ENCODE measurements at places on chromosomes 1 and 21.
A peak's percentile ranks its signal among the peaks of the same experiment; 100 is the strongest.

DNA sequence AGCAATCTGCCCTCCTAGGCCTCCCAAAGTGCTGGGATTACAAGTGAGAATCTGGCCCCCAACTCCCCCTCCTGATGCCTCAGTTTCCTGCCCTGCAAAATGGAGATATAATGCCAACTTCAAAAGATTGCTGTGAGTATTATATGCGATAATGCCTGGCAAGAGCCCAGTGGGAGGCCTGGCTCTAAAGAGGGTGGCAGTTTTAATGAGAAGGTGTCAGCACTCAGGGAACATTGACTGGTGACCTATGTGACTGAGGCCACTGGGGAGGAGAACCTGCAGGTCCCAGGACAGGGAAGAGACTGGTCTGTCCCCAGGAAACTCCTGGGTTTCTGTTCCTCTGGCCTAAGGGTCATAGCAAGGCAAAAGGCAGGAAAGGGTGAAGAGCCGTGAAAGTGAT, 11.0 kb downstream of the HSPG2 start:
- no peak for DNase-seq

DNA sequence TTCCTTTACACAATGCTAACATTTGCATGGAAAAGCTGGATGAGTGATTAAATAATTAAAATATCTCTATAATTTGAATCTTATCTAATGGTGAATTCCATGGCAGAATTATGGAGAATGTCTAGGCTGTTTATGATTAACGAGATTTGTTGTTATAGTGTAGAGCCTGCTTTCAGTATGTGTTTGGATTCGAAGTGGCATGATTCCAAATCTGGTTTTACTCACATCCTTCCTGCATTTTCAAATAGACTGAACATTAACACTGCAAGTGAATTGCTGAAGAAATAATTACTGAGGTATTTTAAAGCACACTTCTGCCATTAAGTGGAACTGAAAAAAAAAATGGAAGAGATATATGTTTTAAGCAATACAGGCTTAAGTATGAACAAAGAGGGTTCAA, 5.1 kb upstream of the NEK7 start:
- no peak for DNase-seq

GRCh38 chr1:230430499-230430898, 4.4 kb upstream of the PGBD5 start:
- no peak for DNase-seq

GRCh38 chr1:236511735-236512418, 11.9 kb upstream of the LGALS8 start:
- DNase-seq, result no peak

DNA sequence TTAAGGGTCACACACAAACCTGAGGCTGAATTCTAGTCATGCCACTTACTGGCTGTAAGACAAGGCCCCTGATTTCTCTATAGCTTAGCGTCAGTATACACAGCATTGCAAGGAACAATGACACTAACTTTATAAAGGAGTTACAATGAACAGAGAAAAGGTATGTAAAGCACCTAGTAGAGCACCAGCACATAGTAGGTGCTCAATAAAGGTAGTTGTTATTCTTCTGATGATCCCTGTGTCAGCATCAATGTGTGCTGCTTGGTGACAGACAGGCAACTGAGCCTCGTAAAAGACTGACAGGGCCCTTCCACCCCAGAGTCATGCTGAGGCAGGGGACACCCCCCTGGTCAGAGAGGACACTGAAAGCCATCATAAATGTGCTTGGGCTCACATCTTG, 43.2 kb downstream of the GRHL3 start:
- DNase-seq, result no peak

DNA sequence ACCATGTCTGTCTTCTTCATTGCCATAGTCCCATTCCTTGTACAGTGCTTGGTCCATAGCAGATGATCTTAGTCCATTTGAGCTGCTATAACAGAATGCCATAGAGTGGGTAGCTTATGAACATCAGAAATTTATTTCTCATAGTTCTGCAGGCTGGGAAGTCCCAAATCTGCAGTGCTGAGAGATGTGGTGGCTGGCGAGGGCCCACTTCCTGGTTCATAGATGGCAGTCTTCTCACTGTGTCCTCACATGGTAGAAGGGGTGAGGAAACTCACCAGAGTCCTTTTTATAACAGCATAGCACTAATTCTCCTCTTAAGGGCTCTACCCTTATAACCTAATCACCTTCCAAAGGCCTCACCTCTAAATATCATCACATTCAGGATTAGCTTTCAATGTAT, 23.1 kb upstream of the RAP1A start:
- no peak for DNase-seq

DNA sequence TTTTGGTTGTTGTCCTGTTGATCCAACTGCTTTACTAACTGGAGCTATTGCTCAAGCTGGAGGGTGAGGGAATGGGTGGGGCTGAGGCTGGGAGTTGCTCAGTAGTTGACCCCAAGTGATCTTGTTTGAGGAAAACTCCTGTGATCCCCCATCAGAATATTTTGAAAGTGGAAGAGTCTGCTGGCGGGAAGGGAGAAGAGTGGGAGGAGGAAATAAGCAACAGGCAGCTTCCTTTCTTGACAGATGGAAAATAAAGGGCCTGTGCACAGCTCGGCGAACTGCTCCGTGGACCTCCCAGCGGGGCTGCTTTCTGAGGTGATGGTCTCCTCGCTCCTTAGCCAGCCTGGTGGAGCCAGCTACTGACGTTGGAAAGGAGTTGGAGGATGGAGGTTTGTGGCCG, 199.1 kb upstream of the LMO4 start:
- DNase-seq, result no peak

DNA sequence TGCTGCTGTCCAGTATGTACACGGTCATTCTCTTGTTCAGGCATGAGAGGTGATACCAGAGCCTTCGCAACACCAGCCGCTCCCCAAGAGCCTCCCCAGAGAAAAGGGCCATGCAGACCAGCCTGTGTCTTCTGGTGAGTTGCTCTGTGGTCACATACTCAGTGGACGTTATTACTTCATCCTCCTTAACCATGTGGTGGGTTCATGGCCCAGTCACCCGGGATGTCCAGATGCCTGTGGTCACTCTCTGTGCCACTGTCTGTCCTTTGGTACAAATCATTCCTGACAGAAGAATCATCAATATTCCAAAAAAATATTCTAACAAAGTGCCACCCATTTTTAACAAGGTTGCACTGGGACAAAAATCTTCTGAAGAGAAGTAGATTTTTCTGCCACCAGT, 8.8 kb upstream of the ZNF124 start:
- DNase-seq, result no peak

DNA sequence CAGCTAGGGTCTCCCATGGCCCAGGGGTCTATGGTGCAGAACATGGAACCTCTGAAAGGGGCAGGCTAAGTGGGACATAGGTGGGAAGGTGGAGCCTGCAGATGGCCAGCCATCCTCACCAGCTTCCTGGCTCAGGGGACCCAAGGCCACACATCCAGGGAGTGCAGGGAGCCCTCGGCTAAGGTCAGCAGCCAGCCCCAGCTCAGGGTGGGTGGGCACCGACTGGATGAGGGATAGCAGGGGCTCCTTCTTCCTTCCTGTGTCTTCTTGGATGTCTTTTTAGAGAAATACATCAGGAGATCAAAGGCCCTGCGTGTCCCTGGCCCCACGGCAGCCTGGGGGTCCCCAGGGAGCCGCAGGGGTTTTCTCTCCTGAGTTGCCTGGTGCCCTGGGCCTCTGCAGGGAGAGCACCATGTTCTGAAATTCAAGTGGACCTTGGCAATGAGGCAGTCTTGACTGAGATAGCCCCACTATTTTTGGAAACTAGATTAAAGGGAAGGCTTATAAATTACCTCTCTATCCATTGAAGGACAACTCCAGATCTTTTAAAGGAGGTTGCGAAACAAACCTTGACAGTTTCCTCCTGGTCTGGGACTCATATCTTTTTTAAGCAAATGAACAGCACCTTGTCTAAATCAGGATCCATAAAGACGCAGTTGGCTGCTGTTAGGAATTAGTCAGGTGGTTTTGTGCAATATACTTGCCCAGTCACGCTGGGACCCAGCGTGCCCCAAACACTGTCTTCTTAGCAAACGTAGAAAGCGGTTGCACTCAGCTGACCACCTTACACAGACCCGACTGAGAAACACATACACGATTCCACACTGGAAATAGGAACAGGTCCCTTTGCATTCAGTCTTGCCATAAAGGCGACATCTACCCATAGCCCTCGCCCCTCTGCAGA, 242.3 kb downstream of the TOMM20 start:
- no peak for DNase-seq

GRCh38 chr1:55916481-55916880, 662.9 kb downstream of the PLPP3 start:
- DNase-seq, result no peak

DNA sequence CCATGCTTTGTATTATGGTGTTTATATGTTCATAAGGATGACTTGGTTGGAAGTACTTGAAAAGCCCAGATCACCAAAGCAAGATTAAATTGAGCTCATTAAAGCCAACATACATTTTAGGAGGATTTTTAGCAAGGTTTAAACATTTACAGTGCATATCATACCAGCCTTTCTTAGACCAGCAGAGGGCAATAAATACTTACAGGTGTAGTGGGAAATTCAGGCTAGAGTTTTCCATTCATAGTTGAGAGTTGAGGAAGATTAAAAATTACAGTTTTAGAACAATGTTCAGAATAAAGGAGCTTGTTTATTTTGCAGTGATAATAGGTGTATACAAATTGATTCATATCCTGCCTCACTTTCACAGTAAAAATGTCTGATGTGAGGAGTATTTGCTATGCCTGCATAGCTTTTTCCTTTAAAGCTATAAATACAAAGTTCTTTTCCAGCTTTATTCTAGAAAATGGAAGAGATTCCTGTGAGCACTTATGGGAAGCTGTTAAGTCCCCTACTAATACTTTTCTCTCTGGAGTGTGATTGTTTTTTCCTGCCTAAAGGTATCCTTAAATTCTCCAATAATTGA, 35.3 kb downstream of the DTL start:
- no peak for DNase-seq

- DNase-seq, result no peak
Measured at GRCh38 chr1:213050745-213051126, 305 bp upstream of the RPS6KC1 start.

DNA sequence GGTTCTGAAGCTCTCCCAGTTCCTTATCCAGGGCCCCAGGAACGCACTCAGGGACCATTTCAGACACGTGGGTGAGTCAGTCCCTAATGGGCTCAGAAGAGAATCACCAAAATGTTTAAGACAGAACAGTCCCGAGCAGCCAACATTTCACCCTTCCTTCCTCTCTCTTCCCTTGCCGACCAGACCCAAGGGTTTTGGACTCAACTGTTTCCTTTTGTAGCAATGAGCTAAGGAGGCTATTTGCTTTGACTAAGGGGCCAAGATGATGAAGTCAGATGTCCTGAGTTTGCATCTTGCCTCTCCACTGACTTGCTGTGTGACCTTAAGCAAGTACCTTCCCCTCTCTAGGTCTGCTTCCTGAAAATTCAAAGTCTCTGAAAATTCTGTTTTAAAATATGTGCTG, 472.3 kb upstream of the VAMP3 start:
- DNase-seq, result no peak

DNA sequence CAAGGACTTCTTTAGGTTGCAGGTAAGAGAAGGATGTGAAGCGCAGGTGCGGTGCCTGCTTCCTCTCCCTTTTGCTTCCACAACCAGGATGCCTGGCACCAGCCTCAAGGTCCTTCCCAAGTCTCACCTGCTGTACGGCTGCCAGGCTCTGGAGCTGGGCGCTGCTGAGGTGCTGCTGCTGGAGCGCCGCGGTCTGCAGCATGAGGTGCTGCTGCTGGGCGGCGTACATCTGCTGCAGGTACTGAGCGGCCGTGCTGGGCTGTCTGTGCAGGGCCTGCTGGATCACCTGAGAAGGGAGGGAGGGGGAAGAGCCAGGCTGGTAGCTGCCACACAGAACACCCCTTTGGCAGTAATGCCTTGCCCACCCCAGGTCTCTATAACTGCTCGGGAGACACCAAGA, 51.3 kb upstream of the A3GALT2 start:
- no peak for DNase-seq

GRCh38 chr1:222107975-222108374, 366.1 kb upstream of the DUSP10 start:
- DNase-seq, result no peak

DNA sequence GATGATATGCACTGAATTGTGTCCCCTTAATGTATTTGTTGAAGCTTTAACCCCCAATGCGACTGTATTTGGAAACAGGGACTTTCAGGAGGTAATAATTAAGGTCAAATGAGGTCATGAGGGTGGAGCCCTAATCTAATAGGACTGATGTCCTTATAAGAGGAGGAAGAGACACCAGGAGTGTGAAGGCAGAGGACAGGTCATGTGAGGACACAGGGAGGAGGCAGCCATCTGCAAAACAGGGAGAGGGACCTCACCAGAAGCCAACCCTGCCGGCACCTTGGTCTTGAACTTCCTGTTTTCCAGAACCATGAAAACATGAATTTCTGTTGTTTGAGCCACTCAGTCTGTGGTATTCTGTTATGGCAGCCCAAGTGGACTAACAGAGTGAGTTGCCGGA, 15.3 kb downstream of the SYF2 start:
- DNase-seq, result no peak

GRCh38 chr1:203871114-203871880, 9.9 kb downstream of the SNRPE start:
- peak; percentile 23 for DNase-seq

- no peak for DNase-seq
Measured at GRCh38 chr1:50232336-50232735, 123.6 kb downstream of the ELAVL4 start.

GRCh38 chr1:160222546-160222945, 17.4 kb downstream of the PEA15 start:
- no peak for DNase-seq

- no peak for DNase-seq
Measured at GRCh38 chr1:150060260-150060659, 7.3 kb upstream of the VPS45 start.

DNA sequence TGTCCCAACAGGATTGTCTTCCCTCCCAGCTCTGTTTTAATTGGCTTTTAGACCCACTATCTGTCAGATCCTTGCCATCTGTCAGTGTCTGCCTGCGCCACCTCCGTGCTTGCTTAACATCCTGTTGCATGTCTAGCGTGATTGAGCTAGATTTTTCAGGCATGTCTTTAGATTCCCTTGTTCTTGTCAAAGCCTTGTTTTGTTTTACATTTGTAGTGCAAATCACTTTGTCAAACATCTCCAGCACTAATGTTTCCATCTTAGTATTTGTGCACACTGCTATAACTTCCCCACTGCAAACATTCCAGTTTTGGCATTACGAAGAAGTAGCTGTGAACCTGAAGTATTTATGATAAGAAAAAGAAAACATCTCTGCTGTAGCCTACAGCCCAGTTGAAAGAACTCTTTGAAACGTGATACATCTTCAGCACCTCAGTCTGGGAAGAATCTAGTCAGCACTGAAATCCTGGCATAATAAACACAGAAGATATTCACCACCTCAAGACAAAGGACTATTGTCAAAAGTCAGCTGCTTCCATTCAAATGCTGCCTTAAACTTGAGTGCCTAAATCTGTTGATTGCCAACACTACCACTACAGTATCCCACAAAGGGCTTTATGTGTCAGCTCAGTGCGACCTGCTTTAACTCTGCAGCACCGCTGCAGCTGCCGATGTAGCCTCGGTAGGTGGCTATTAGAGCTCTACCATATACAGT, 105.0 kb downstream of the FNBP1L start:
- DNase-seq, result no peak
